GM23338 (cell line): ENCODE measurements at places on chromosomes 7 and 10. TPM values are rescaled to one million over a fixed set of nuclear protein-coding genes. Genes with fewer than 3 reads are reported as not detected.

DNA sequence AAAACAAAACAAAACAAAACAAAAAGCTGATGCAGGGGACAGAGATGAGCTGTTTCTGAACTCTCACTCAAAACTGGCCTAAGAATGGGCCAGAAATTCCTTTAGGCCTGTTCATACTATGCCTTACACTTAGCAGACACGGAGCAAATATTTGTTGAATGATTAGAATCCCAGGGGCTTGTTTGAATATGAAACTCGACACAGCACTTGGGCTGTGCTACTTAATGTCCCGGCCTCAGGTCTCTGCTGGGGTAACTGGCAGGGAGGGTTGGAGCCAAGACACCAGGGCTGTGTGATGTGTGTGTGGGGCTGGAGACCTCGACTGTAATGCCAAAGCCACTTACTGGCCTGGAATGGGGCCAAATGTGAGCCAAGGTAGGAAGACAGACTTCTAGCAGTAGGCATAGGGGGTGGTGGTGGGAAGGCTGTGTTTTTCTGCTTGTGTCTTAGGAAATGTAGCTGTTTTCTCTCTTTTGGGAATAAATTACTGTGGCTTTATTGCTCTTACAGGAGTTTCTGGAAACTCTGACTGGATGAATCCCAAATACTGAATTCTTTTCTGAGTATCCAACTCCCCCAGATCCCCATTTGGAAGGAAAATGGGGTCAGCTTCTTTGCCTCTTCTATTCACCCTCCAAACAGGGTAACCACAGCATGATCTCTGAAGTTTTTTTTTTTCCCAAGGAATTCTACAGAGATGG lies 66.7 kb downstream of the EMX2 start:
- no peak for DNase-seq

SORCS1 gene
- total RNA-seq, result 7.4 and 8.9 TPM in 2 replicates

- no peak for DNase-seq
These were observed 6.7 kb upstream of the KLRG2 start for GRCh38 chr7:139490130-139490529.

DNA sequence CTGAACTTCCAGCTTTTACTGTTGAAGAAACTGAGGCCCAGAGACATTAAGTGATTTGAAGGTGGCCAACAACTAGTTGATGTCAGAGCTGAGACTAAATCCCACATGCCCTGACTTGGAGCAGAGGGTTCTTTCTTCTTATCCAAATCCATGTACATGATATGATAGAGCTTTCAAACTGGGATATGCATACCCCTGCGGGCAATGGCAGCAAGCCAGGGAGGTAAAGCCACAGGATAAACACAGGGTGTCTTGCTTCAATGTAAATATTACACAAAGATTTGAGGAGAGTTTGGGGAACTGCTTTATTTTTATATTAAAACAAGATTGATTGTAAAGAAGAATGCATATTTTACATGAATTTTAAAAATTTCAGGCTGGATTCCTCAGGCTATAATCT lies 2.3 kb upstream of the LRRC72 start:
- DNase-seq, result no peak

- no peak for DNase-seq
These were observed 654 bp downstream of the ALKBH4 start for GRCh38 chr7:102463841-102464576.
